ENCODE measurements at places on chromosomes 5 and 9. TPM values are rescaled to one million over a fixed set of nuclear protein-coding genes. Genes with fewer than 3 reads are reported as not detected.
A peak's percentile ranks its signal among the peaks of the same experiment; 100 is the strongest.

DNA sequence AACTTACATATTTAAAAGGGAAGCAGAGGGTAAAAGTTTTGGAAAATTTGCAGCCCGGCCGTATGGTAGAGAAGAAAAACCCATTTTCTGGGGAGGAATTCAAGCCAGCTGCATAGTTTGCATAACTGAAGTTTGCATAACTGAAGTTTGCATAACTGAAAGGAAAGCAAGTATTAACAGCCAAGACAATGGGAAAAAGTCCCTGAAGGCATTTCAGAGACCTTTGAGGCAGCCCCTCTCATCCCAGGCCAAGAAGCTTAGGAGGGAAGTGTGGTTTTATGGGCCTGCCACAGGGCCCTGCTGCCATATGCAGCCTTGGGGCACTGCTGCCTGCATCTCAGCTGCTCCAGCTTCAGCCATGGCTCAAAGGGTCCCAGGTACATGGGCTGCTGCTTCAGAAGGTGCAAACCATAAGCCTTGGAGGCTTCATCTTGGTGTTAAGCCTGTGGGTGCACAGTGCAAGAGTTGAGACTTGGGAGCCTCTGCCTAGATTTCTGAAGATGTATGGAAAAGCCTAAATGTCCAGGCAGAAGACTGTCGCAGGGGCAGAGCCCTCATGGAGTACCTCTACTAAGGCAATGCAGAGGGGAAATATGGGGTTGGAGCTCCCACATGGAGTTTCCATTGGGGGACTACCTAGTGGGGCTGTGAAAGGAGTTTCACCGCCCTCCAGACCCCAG lies 36.9 kb upstream of the CXCL14 start:
- DNase-seq, result no peak

DNA sequence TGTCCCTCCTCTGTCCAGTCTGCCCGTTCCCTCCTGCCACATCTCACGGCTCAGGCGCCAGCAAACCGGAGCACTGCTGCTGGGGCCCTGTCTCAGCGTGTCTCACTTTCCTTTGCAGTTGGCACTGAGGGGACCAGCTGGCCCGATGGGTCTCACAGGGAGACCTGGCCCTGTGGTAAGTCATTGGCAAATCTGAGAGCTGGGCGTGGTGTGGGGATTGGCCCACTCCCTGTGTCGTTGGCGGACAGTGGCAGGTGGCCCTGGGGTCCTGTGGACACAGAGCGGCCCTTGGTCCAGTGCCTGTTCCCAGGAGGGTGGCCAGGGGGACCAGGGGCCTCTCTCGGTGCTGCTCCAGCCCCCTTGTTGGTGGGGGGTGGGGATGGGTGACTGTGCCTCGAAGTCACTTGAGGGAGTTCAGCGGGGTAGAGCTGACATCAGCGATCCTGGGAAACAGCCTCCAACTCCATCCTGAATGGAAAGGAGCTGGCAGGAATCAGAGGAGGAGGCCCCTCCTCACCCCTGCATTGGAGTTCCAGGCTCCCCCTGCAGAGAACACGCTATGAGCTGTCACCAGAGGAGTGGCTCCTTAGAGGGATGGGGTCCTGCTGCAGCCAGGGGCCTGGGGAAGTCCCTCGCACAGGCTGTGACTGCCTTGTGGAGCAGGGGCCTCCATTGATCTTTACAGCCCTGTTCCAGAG lies 111.0 kb downstream of the COL5A1 start:
- no peak for DNase-seq

- no peak for DNase-seq
Measured at GRCh38 chr9:133238851-133239532, 29.9 kb upstream of the OBP2B start.

GRCh38 chr5:146103594-146103993 lies 1.8 kb downstream of the PLAC8L1 start:
- no peak for DNase-seq

DNA sequence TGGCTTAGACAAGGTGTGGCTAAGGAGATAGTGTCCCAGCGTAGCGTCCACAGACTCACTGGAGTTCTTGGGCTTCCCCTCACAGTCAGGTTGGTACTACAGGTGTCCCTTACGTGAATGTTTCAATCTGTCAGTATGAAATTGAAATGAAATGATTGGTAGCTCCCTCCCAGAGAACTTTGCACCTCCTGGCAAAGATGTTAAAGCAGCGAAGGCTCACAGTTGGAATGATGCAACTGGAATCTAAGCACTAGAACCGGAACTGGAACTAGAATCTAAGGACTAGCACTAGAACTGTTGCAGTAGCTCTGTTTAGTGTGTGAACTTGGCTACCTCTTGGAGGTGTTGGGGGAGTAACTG lies 1.1 kb downstream of the SLC31A1 start:
- DNase-seq, result no peak

DNA sequence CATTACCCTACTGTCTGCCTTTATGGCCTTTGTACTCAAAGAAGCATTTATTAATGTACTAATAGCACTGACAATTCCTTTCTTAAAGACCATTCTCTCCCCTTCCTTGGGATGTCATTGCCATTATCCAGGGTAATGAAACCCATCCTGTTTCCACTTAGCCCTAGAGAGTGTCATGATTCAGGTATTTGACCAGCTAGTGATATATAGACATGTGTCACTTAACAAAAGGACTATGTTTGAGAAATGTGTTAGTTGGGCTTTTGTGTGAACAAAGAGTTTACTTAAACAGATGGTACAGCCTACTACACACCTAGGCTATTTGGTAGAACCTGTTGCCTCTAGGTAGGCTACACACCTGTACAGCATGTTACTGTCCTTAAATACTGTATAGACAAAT lies 2.0 kb downstream of the ATP6V0E1 start:
- DNase-seq, result no peak

DNA sequence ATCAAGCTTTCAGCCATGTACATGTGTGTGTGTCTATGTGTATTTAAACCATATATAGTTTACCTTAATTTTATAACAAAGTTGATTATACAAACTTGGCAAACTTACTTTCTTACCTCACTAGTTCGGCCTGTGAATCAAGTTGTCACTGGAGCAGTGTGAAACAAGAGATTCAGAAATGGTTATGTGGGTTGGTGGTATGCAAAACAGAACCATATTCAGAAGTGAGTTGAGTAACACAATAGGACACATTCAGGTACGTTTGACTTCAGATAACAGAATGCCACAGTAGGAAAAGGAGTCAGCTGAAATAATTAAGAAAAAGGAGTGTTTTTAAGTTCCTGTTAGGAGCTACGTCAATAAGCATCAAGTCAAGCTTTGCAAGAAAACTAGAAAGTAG lies 21.5 kb downstream of the XPA start:
- no peak for DNase-seq

GRCh38 chr5:134034326-134034725 lies 29.6 kb upstream of the VDAC1 start:
- no peak for DNase-seq

GRCh38 chr5:173970878-173971650 lies 17.9 kb upstream of the C5orf47 start:
- DNase-seq, result no peak

GRCh38 chr5:153670101-153670500 lies 179.6 kb downstream of the GRIA1 start:
- no peak for DNase-seq

- no peak for DNase-seq
Measured at GRCh38 chr5:11903614-11904264, 507 bp downstream of the CTNND2 start.

GRCh38 chr9:12826924-12827565 lies 52.2 kb downstream of the LURAP1L start:
- DNase-seq, result no peak

GRCh38 chr5:65418661-65419060 lies 63.1 kb downstream of the ADAMTS6 start:
- no peak for DNase-seq

DNA sequence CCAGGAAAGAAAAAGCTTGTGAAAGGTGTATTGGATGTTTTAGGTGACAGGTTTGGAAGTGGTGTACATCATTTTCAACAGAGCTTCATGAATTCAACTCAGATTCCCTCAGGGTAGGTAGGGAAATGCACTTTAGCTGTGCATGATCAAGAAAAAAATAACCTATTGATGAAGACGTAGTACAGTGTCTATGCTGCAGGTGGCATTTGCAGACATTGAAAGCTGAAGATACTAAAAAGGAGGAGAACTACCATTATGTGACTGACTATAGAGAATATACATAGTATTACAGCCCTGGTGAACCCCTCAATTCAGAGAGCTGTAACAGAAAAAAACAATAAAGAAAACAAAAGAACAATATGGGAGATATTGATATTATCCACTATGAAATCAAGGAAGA lies 2344.7 kb upstream of the ACO1 start:
- no peak for DNase-seq

GRCh38 chr5:62214701-62215100 lies 91.3 kb upstream of the KIF2A start:
- no peak for DNase-seq

- DNase-seq, result no peak
Measured at GRCh38 chr5:92741906-92742305, 839.1 kb downstream of the NR2F1-AS1 start.

GRCh38 chr5:57492632-57493031 lies 10.0 kb upstream of the ACTBL2 start:
- no peak for DNase-seq

DNA sequence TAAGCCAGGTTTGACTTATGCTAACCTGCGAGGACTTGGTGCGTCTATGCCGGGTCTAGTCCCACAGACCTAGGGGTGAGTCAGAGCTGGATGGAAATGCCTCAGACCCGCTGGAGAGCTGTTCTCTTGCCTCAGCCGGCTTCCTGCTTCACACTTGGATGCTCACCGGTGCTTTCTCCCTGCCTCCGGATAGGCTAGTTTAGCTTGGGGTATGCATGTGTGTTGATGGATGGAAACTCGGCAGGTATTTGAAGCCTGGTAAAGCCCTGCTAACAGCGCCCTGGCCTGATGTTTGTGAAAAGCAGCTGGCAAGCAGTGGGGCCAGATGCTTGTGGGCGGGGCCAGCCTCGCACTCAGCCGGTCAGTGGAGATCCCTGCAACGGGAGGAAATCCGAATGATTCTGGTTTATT lies 29.3 kb downstream of the PRRC2B start:
- peak; percentile 66 for DNase-seq

DNA sequence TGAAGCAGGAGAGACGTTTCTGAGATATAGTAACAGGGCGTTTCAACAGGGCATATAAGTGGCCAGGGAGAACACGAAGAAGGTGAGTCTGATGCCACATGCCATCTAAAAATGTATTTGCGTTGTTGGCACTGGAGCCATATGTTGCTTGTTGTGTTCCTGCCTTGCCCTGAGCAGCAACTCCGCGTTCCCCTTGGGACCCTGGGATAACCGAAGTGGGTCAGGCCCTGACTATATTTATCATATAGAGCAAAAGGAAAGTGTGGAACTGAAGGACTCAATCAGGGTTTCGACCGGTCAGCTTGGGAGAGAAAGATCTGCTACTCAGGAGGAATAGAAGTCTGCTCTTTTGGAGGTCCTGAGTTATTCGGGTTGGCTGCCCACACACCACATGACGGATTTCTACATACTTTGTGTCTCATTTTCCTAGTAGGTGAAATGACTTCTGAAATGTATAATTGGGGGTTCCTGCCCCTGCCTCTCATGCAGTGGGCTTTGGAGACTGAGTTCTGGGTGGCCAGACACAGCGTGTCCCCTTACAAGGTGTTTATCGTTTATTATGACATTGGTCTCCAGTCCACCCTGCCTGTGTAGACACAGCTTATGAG lies 3.0 kb downstream of the STC2 start:
- DNase-seq, result no peak

GRCh38 chr5:160450164-160450932 lies 28.7 kb downstream of the PTTG1 start:
- DNase-seq, result no peak

DNA sequence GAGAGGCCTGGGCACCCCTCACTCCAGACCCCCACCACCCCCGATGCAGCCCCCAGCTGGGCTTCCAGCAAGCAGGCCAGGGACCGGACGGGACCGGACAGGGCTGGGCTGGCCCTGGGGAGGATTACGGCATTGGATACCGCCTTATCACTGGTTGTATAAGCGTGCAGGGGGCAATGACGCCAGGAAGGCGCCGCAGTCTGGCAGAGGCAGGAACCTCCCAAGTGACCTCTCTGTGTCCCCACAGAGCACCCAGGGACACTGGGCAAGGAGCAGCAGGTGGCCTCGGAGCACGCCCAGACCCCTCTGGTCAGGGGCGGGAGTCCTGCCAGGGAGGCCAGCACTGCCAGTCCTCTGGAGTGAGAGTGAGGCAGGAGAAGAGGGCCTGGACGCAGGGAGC lies 723 bp upstream of the LCN15 start:
- peak; percentile 34 for DNase-seq

NOXA1 gene
- 0.41 TPM for total RNA-seq

HOMER1 gene
- total RNA-seq, result 38.2 TPM

GMCL2 gene
- not detected for total RNA-seq

SCGB3A2 gene
- total RNA-seq, result not detected

ABCA1 gene
- 23.5 TPM for total RNA-seq

CKMT2 gene
- total RNA-seq, result 550 TPM

CNTLN gene
- total RNA-seq, result 3.1 TPM

WDR31 gene
- total RNA-seq, result 0.29 TPM

DPM2 gene
- 6.6 TPM for total RNA-seq

FBLL1 gene
- total RNA-seq, result not detected

SPATA31D4 gene
- total RNA-seq, result not detected

ERAP2 gene
- 8.5 TPM for total RNA-seq

LCNL1 gene
- total RNA-seq, result not detected

DRD1 gene
- not detected for total RNA-seq
